ENCODE measurements at places on chromosomes 6 and 20.
A peak's percentile ranks its signal among the peaks of the same experiment; 100 is the strongest.

DNA sequence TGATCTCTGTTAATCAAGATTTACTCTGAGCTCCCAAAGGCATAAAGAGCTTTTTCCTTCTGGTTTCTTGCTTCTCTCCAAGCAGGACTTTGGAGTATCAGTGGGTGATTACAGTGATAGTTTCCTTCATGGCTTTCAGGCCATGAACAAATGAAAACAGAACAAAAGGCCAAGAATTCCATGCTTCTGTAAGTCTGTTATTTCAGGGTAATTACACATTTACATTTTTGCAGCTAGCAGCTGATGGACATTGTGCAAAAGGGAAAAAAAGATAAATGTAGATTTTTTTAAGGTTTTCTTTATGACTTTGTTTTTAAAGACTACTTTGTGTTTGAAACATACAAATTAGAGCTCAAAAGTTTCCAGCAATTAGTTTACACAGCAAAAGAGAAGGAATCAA lies 441.6 kb downstream of the PLCB1 start:
- no peak for DNase-seq

DNA sequence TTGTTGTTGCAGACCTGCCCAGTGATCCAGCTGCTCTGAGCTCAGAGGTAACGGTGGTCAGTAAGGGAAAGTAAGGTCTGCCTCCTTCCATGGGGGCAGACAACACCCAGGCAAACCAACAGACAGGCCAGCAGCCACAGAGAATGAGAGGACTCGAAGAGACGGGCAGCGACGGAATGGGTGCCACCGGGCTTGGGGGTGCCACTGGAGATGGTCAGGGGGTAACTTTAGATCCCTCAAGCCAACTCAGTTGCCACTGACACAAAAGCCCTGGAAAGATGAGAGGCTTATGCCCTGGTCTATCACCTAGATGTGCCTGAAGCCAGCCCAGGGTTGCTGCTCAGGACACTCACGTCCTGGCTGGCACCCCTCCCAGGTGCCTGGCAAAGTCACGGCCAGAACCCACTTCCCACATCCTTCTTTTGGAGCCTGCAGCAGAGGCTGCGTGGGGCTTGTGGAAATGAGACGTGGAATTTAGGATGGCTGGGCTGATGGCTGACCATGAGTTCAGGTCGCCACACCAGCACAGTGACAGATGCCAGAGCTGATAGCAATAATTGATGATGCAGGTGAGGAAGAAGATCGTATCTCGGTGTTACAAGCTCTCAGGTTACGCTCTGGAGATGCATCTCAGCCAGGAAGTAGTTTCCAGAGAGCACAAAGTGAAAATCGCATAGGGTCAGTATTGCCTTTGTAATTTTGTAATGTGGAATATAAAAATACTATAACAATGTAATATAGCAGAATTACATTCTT lies 209.1 kb downstream of the SYNDIG1 start:
- no peak for DNase-seq

GRCh38 chr6:157292202-157292601 lies 31.1 kb downstream of the TMEM242 start:
- DNase-seq, result no peak

- DNase-seq, result no peak
These were observed 118.0 kb downstream of the DLL1 start for GRCh38 chr6:170172825-170173256.

DNA sequence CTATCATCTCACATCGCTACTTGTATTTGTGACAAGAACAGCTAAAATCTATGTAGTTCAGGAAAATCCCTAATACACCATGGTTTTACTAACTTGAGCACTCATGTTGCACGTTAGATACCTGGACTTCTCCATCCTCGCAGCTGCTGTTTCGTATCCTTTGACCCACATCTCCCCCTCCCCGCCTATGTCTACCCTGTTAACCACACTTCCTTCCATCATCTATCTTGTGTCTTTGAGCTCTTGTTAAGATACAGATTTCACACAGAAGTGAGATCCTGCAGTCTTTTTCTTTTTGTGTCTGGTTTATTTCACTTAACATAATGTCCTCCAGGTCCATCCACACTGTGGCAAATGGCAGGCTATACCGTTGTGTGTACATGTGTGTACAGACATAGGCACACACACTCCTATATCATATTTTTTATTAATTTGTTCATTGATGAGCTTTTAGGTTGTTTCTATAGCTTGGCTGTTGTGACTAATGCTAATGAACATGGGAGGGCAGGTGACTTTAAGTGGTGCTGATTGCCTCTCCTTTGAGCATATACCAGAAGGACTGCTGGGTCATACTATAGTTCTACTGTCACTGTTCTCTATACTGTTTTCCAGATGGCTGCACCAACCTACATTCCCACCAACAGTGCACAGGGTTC lies 117.8 kb downstream of the WDR27 start:
- DNase-seq, result no peak

DNA sequence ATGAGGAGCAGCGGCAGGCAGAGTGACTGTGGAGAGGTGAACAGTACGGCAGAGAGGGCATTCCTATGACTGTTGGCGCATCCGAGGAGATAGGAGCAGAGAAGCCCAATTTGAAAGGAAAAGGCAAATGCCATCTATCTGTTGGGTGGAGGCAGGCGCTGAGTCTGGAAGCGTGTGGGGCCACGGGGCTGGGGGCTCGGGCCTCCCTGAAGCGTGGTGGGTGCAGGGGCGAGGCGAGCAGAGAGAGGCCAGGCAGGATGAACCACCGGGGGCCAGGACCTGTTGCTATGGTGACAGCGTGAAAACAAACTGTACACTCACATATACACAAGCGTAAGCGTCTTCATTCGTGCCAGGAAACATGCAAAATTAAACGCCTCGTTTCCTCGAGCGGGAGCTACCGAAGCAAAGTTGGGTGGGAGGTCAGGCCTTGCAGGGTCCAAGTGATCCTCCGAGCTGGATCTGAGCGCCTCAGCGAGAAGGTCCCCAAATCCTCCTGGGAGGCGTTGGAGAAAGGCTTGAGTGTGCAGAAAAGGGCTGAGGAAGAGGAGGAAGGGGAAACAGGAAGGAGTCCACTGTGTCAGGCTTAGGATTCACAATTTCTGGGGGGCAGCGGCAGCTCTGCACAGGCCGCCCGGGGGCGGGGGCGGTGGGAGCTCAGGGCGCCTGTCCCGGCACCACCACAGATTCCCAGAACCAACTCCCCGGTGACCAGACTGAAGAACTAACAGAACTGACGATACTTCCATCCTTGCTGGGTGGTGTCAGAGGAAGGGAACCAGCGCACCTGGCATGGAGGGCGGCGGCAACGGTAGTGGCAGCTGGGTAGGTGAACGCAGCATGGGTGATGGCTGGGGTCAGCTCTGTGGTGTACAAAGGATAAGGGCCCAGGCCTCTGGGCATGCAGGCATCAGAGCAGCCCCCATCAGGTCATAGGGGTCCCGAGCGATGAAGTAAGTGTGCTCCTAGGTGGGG lies 68.2 kb downstream of the KHDC1L start:
- DNase-seq, result no peak

DNA sequence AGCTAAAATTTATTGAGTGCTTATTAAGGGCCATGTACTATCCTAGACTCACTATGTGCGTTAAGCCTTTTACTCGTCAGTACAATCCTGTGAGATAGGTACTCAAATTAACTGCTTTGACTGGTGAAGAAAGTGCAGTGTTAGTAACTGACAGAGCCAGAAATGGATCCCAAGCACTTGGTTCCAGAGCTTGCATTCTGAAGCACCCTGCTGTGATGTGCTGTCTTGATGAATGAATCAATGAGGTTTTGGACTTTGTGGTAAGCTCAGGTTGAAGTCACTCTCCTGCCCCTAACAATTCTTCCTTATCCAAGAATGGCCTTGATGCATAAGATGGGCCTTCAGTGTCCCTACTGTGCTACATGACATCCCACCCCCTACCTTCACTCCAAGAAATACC lies 3.7 kb downstream of the STX11 start:
- DNase-seq, result no peak

- DNase-seq, result no peak
These were observed 72.5 kb downstream of the ATP9A start for GRCh38 chr20:51695574-51696303.

- no peak for DNase-seq
These were observed 21.2 kb upstream of the APMAP start for GRCh38 chr20:25013478-25014380.

GRCh38 chr6:24154121-24154520 lies 28.1 kb downstream of the NRSN1 start:
- no peak for DNase-seq

GRCh38 chr20:31988430-31989015 lies 20.6 kb downstream of the XKR7 start:
- DNase-seq, result no peak

DNA sequence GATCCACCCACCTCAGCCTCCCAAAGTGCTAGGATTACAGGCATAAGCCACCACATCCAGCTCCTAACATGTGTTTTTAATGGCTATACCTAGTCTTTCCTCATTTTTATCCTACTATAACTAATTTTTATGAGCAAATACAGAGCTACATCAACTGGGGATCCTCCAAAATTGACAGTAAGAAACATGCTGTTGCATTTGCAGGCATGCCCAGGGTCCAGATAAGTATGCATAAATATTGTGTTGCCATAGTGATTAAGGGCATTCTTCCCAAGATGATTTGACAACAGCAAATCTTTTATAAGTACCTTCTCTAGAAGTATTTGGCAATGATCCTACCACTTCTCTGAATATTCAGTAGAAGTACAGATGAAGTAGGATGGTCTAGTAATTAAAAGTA lies 41.9 kb upstream of the MOXD1 start:
- no peak for DNase-seq

DNA sequence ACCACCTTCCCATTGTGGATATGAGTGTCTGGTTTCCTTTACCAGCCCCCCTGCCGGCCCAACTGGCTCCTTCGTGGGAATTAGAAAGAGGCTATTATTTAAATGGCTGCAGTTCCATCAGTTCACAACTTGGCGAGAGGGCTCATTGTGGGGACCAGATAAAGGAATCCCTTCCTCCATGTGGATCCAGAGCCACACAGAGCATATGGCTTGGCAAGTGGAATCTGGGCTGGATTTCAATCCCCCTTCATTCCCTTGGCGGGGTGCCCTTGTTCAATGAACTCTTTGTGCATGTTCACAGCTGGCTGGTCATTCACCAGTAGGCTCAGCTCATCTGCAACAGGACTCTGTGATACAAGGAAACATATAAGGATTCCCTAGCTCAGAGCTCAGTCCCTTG lies 140.6 kb downstream of the OPN5 start:
- DNase-seq, result peak; percentile 90

GRCh38 chr6:90222724-90223198 lies 73.9 kb downstream of the BACH2 start:
- no peak for DNase-seq

DNA sequence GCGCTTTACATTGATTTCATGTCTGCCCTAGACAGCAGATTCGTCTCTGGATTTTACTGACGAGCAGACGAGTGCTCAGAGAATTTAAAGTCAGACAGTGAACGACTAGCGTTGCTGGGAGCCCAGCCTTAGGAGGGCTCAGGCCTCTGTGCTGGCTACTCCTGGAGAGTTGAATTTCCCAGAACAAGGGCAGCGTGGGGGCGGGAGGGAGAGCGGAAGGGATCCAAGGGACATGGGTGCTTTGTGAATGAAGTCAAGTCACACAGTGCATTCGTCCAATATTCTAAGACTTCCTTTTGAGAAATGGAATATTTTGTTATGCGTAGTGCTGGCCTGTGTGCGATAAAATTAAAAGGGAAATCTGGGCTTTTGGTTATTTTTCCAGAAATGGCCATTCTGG lies 126.5 kb downstream of the MYLK4 start:
- DNase-seq, result no peak

GRCh38 chr6:5335020-5335419 lies 73.7 kb downstream of the FARS2 start:
- peak; percentile 31 for DNase-seq

DNA sequence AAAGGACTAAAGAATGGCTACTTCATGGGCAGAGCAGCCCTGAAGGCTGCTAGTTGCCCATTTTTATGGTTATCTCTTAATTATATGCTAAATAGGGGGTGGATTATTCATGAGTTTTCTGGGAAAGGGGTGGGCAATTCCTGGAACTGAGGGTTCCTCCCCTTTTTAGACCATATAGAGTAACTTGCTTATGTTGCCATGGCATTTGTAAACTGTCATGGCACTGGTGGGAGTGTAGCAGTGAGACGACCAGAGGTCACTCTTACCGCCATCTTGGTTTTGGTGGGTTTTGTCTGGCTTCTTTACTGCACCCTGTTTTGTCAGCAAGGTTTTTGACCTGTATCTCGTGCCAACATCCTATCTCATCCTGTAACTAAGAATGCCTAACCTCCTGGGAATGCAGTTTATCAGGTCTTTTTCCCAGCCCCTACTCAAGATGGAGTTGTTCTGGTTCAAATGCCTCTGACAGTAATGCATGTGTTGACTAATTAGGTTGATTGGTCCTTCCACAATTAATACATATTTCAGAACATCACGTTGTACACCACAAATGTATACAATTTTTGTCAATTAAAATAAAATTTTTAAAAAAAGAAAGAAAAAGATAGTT lies 139.5 kb downstream of the PDE7B start:
- DNase-seq, result no peak

- no peak for DNase-seq
These were observed 23.1 kb downstream of the PSMG4 start for GRCh38 chr6:3281631-3282475.

DNA sequence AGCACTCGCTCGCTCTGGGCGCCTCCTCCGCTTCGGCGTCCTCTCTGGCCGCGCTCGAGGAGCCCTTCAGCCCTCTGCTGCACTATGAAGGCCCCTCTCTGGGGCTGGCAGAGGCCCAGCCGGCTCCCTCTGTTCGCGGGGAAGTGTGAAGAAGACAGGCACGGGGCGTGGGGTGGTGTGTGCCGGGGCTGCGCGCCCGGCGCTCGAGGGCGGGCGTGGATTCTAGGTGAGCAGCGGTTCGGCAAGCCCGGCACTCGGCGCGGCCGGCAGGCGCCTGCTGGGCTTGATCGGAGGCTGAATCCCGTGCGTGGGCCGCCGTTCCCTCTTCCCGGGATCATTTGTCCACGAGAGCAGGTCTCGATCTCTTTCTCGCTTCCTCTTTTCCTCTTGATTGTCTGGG lies 153.0 kb downstream of the SLC35B3 start:
- no peak for DNase-seq

- no peak for DNase-seq
These were observed 37.6 kb downstream of the GSTA2 start for GRCh38 chr6:52725535-52726192.

- DNase-seq, result no peak
These were observed 10.0 kb upstream of the CD93 start for GRCh38 chr20:23096097-23096496.

GRCh38 chr6:116447052-116447451 lies 14.1 kb upstream of the CALHM6 start:
- no peak for DNase-seq

GRCh38 chr6:23890543-23891227 lies 235.3 kb upstream of the NRSN1 start:
- DNase-seq, result no peak

DNA sequence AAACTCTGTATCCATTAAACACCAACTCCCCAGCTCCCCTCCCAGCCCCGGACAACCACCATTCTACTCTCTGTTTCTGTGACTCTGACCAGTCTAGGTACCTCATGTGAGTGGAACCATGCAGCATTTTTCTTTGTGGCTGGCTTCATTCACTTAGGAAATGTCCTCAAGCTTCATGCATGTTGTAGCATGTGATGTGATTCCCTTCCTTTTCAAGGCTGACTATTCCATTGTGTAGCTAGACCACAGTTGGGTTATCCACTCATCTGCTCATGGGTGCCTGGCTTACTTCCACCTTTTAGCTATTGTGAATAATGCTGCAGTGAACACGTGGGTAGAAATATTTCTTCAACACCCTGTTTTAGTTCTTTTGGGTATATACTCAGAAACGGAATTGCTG lies 8.8 kb upstream of the BPHL start:
- no peak for DNase-seq

All from globus pallidus (tissue), 1 donor.